Right lobe of liver (tissue), 6 donors: ENCODE measurements at places on chromosomes 6 and 20. TPM values are rescaled to one million over a fixed set of nuclear protein-coding genes. Genes with fewer than 3 reads are reported as not detected.

- no peak overlapping the region for H3K4me3 ChIP-seq
- no peaks in the 10 kb centered on the region for H3K36me3 ChIP-seq
- H3K27me3 ChIP-seq = no peaks in the 10 kb centered on the region
- peaks cover 58% of the 10 kb centered on the region for H3K4me1 ChIP-seq
- no peak for DNase-seq
Observed at GRCh38 chr6:163418311-163419029, 4.0 kb downstream of the QKI start.

- H3K4me1 ChIP-seq = no peaks in the 10 kb centered on the region
- H3K4me3 ChIP-seq = no peak overlapping the region
- DNase-seq = no peak
- H3K27me3 ChIP-seq = peaks cover 20% of the 10 kb centered on the region
Observed at GRCh38 chr20:62580052-62580451, 62.3 kb upstream of the SLCO4A1 start.

- H3K36me3 ChIP-seq = no peaks in the 10 kb centered on the region
- H3K27ac ChIP-seq = no peak overlapping the region
- no peaks in the 10 kb centered on the region for H3K4me1 ChIP-seq
- H3K27me3 ChIP-seq = no peaks in the 10 kb centered on the region
- H3K4me3 ChIP-seq = no peak overlapping the region
Observed at GRCh38 chr6:5208057-5208456, 52.7 kb downstream of the LYRM4 start.

Gene ZKSCAN8
- total RNA-seq = 7.1 TPM

Gene SOX18
- total RNA-seq = 7.8 TPM
